ENCODE measurements at places on chromosomes 1 and 21. TPM values are rescaled to one million over a fixed set of nuclear protein-coding genes. Genes with fewer than 3 reads are reported as not detected.

GRCh38 chr1:28822799-28823198 lies 10.8 kb downstream of the OPRD1 start:
- DNase-seq: no peak

- DNase-seq: no peak
Observed at GRCh38 chr1:91402023-91402422, 2.6 kb downstream of the HFM1 start.

DNA sequence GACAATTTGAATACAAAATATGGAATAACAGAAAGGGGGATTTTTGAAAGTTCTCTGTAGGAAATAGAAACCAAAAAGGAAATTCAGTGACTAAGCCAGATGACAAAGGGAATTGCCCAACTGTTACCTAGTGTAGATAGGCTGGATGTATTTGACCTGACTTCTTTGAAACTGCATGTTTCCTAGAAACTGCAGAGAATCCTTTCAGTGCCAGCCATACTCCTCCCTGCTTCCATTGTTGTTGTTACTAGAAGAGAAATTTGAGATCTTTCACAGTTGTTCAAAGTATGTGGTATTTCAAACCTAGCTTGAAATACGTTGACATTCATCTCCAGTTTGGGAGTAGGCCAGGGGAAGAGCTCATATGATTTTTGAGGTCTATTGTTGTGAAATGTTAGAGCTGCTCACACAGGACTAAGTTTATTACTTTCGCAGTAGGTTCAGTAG lies 1.8 kb upstream of the GBP5 start:
- no peak for DNase-seq

GRCh38 chr1:173210283-173210682 lies 3.2 kb upstream of the TNFSF4 start:
- DNase-seq: no peak

DNA sequence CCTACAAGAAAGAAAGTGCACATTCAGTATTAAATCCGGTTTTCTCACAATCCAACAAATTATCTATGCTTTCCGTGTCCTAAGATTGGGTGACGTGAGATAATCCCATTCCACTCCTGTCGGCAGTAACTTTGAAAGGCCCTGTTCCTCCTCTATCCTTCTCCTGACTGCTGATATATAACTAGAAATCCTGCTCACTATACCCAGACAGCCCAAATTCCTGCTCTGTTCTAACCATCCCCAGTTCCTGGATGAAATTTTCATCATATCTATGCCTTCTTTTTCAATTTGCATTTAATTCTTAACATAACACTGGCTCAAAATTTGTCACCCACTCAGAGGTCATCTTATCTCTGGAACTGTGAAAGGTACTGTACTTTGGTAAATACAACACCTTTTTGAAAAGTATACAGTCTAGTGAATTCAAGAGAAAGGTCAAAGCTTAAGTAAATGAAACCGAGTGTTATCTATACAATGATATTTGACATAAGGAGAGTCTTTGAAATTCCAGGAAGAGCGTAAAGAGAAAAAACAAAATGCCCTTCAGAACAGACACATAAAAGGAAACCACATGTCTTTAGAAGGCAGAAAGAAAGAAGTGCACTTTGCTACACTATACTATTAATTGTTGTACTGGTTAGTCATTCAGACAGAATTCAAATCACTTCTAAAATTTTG lies 200.5 kb upstream of the NEGR1 start:
- no peak for DNase-seq

GRCh38 chr1:194466706-194467105 lies 1280.3 kb upstream of the B3GALT2 start:
- no peak for DNase-seq

DNA sequence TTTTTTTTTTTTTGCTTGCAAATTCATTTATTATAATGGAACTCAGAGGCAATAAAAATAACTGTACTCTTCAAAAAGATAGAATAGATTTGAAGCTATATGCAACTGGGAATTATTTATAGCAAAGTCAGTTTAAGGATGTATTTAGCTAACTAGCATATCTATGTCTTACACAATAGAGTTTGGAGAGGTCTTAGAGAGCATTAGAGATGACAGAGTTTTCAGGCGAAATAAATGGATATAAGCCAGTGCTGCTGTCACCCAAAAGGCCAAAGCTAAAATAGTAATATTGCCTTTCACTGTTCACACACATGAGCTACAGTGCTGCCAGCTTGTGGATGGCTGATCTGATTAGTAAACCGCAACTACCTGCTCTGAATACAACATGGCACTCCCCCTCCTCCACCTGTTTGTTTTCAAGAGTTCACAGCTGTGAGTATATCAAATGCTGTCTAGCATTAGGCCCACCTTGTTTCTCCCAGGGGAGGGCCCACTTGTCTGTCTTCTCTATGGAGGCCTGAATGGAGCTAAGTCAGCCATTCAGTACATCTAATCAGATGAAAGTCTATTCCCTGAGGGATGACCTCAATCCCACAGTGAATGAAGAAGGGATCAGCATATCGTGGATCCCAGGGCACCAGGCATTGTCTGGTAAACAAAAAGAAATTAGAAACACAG lies 25.2 kb upstream of the SSX2IP start:
- DNase-seq: no peak

DNA sequence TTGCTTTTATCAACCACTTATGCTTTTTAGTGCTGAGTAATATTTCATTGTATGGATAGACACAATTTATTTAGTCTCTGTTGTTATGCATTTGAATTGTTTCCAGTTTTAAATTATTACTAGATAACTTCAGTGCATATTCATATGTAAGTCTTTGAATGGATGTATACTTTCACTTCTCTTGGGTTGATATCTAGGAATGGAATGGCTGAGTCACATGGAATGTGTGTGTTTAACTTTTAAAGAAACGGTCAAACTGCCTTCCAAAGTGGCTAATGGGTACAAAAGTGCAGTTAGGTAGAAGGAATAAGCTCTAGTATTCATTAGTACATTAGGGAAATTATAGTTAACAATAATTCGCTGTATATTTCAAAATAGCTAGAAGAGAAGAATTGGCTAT lies 82.4 kb downstream of the NPHS2 start:
- DNase-seq: no peak

DNA sequence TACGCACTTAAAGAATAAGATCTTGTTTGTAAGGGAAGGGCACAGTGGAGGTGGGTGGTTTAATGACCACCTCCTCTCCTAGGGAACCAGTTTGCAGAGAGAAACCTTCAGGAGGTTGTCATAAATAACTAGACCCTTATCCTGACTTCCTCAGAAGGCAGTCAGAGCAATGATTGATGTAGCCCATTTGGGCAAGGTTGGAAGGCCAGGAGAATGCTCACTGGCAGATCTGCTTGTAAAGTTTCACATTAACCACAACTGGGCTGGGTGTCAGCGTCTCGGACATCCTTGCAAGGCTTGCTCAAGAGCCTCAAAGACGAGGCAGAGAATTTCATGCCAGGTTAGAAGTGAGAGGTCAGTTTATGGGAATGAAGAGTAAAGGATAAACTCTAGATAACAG lies 87.6 kb upstream of the TRABD2B start:
- DNase-seq: no peak

DNA sequence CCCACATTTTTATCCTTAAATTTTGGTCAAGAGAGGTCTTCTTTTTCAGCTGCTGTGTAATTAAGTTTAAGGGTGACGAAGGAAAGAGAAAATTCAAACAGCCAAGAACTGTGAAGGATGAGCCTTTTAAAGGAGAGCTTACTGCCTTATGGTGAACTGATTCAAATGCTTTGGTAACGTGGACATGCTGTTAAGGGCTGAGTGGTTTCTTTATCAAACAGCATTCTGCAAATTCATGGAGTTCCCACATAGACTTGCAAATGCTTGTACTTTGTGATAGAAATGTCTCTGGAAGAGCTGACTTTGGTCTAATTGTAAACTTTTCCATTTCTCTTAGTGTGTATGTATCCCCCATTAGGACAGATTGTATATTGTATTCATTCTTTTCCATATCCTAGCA lies 93.8 kb downstream of the CHD1L start:
- no peak for DNase-seq

DNA sequence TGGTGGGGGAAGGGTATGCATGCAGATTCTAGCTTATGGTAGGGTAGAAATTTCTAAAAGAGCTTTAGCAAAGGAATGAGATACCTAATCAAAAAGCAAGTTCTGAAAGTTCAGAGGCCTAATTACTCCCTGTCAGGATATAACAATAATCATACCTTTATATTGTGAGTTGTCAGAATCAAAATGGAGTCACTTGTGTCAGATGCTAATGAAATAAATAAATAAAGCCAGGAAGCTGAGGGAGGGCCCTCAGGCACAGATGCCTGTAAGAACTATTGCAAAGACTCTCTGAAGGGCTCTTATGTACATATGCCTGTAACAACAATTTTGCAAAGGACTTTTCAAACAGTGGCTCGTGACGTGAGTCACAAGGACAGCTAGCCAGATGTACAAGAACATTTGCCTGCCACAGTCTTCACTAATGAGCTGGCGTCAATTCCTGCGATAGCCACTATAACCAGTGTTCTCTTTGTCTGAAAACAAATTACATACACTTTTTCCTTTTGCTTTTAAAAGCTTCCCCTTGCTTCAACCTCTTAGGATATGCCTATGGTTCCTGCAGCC lies 27.4 kb upstream of the DNASE2B start:
- no peak for DNase-seq

GRCh38 chr1:152912900-152913299 lies 4.6 kb downstream of the IVL start:
- DNase-seq: no peak

Gene SLC35F3
- 5.3 TPM for polyA plus RNA-seq

Gene TP73
- polyA plus RNA-seq: 18.3 TPM

Gene LDLRAD1
- polyA plus RNA-seq: not detected

Gene LZIC
- 28.0 TPM for polyA plus RNA-seq

Gene BEND5
- polyA plus RNA-seq: not detected

Gene B3GALT5
- not detected for polyA plus RNA-seq
